ENCODE measurements at places on chromosomes 3 and 15.

- DNase-seq = no peak
These were observed 30.4 kb downstream of the SQOR start for GRCh38 chr15:45665261-45665660.

DNA sequence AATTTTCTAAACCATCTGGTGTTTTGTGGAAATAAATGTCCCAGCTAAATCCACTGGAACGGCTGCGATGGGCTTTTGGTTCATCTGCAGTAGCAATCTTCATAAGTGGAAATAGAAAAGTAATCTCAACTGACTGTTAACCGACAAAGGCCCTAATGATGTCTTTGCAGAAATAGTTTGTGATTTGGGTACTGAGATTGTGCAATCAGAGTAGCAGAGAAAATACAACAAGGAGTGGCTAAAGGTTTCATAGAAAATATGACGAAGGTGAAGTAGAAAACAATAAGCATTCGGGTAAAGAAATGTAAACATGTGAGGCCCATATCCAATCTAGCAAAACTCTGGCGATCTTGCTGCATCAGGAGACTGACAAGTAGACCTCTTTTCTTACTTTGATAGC lies 262.6 kb upstream of the MCTP2 start:
- no peak for DNase-seq

- no peak for DNase-seq
These were observed 14.7 kb upstream of the EPB42 start for GRCh38 chr15:43235536-43235935.

- no peak for DNase-seq
These were observed 21.4 kb upstream of the PCOLCE2 start for GRCh38 chr3:142910280-142910679.

- peak; percentile 15 for DNase-seq
These were observed 90.2 kb downstream of the ANP32A start for GRCh38 chr15:68730471-68730919.

GRCh38 chr15:70153921-70154717 lies 56.4 kb upstream of the TLE3 start:
- no peak for DNase-seq

DNA sequence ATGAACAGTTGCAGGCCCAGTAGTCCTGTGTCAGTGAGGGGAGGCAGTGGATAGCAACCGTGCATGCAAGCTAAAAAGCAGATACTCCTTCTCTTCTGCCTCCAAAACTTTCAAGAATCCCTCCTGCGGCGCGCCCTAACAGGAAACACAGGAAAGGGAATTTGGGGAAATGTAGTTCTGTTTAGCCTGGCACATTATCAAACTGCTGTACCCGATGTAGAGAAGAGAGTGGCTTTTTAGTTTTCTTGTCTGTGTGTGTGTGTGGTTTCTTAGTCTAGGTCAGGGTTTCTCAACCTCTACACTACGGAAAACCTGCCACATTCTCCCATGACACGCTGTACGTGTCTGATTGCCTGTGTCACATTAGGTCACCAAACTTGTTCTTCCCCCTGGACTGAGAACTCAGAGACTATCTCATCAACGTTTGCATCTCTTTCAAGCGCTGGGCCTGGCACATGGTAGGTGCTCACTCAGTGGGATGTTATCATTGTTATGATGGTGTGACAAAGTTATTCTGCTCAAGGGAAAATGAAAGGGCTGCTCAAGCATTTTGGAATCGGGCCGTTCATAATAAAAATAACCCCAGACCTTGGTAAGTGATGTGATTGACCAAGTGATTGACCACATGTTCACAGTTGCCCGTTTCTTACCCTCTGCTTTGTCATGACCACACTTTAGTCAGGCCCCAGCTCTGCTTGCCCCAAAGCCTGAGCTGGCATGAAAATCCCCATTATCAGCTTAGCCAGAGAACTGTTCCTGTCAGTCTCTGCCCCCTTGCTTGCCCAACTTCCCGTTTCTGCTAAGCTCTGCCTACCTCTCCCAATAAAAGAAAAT lies 33.2 kb downstream of the TM4SF4 start:
- no peak for DNase-seq

DNA sequence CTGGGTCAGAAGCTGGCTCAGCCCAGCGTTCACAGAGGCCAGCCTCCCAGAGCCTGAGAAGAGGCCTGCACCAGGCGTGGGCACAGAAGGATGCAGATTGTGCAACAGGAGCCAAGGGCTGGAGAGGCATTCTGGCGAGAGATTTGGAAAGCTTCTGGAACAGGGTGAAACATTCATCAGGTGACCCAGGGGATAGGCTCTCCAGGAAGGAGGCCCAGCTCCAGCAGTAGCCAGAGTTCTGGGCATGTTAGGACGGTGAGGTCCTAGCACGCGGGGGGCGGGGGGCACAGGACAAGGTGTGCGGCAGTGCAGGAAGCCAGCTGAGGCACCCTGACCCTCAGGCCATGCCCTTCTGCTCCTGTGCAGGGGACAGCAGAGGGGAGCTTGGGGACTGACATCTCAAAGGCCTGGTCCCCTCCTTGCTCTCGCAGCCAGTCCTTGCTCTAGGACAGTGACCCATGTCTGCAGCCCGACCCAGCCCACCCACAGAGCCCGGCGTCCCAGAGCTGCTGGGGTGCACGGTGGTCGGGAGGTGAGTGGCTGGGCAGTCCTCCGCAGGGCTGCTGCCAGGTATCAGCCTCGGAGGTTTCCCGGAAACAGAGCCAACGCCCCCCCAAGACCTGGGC lies 111.7 kb upstream of the KLF13 start:
- DNase-seq = no peak

All from T-helper 1 cell (primary cell).